Skeletal muscle tissue (tissue), 5 donors: ENCODE measurements at places on chromosomes 5 and 9. TPM values are rescaled to one million over a fixed set of nuclear protein-coding genes. Genes with fewer than 3 reads are reported as not detected.

Gene SPINK1
- total RNA-seq = not detected

Gene RIGI
- total RNA-seq = 9.4 TPM

Gene PDCD1LG2
- 3.7 TPM for total RNA-seq

Gene ARL14EPL
- not detected for total RNA-seq

Gene ZNF483
- 8.9 TPM for total RNA-seq

Gene HTR4
- total RNA-seq = not detected

Gene CDH10
- 0.52 TPM for total RNA-seq

Gene MZB1
- total RNA-seq = 0.52 TPM

Gene MYORG
- total RNA-seq = 4.2 TPM

Gene CARD6
- total RNA-seq = 3.1 TPM

Gene FBN2
- total RNA-seq = 86.1 TPM

Gene SHLD3
- 3.1 TPM for total RNA-seq

Gene GAS1
- total RNA-seq = 113 TPM

Gene COMMD10
- total RNA-seq = 37.1 TPM

Gene DAB2
- 91.3 TPM for total RNA-seq

Gene CEL
- total RNA-seq = not detected

Gene TICAM2
- 2.6 TPM for total RNA-seq

Gene PCDHA3
- total RNA-seq = not detected

Gene ZNF782
- 5.2 TPM for total RNA-seq

Gene TGFBI
- total RNA-seq = 204 TPM

Gene SAXO1
- total RNA-seq = not detected

Gene DPYSL3
- total RNA-seq = 109 TPM

Gene ARSI
- 9.9 TPM for total RNA-seq

Gene MGAT4B
- total RNA-seq = 32.4 TPM

Gene ECPAS
- total RNA-seq = 162 TPM

Gene SLC45A2
- total RNA-seq = 0.52 TPM

Gene PRRX2
- 3.1 TPM for total RNA-seq

Gene DDX4
- total RNA-seq = not detected

Gene CTXN3
- total RNA-seq = 1.0 TPM

Gene FOXD4L3
- not detected for total RNA-seq

Gene GPR107
- 19.8 TPM for total RNA-seq

Gene KCNT1
- total RNA-seq = 1.6 TPM

Gene PLGRKT
- total RNA-seq = 15.1 TPM

Gene HACD4
- total RNA-seq = 2.1 TPM

Gene CARTPT
- not detected for total RNA-seq

Gene SPATA6L
- 1.6 TPM for total RNA-seq

Gene IFNK
- not detected for total RNA-seq
